ENCODE measurements at places on chromosomes 7 and 10.

GRCh38 chr7:80634505-80634904 is 3.9 kb upstream of the CD36 start:
- no peak for DNase-seq

GRCh38 chr10:128418819-128419218 is 292.6 kb upstream of the MKI67 start:
- no peak for DNase-seq

DNA sequence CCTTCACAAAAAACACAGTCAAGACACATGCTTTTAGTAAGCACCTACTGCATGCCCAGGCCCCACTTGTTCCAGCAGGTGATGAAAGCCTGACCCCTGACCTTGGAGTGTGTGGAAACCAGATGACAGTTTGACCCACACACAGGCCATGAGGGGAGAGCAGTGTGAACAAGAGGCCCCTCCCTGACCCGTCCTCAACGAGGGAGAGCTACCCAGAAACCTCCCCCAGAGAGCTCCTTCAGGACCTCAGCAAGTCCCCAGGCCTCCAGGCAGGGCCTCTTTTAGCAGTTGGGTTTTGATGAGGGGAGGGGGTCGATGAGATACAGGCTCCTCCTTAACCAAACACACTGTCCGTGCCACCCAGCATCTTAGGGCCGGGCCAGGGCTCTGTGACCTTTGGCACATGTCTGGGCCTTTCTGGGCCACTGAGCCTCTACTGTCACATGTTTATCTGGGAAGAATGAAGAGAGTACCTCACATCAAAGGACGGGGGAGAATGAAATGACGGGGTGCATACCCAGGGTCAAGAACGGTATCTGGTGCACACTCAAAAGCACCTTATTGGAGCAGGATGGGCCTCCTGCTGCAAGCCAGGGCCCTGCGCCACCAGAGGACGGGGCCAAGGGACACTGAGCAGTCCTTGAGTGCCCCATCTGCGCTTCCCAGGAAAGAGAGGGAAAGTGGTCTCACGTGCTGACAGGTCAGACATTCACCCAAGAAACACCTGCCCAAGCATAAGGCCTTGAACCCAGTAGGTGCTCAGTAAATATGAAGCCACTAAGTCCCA is 202.6 kb upstream of the ZMIZ1 start:
- no peak for DNase-seq

- DNase-seq: no peak
Observed at GRCh38 chr10:102813734-102814452, 23.3 kb downstream of the CYP17A1 start.

DNA sequence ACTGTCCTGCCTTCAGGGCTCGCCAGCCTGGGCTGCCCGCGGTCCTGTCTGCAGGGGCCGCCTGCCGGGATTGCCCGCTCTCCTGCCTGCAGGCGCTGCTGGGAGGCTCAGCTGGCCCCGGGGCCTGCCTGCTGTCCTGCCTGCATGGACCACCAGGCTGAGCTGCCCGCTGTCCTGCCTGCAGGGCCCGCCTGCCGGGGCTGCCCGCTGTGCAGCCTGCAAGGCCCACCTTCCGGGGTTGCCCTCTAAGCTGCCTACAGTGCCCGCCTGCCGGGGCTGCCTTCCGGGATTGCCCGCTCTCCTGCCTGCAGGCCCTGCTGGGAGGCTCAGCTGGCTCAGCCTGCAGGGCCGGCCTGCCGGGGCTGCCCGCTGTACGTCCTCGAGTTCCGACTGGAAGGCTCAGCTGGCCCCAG is 164.4 kb downstream of the GLRX3 start:
- no peak for DNase-seq

- no peak for DNase-seq
Observed at GRCh38 chr7:135858379-135858778, 109.8 kb upstream of the FAM180A start.

DNA sequence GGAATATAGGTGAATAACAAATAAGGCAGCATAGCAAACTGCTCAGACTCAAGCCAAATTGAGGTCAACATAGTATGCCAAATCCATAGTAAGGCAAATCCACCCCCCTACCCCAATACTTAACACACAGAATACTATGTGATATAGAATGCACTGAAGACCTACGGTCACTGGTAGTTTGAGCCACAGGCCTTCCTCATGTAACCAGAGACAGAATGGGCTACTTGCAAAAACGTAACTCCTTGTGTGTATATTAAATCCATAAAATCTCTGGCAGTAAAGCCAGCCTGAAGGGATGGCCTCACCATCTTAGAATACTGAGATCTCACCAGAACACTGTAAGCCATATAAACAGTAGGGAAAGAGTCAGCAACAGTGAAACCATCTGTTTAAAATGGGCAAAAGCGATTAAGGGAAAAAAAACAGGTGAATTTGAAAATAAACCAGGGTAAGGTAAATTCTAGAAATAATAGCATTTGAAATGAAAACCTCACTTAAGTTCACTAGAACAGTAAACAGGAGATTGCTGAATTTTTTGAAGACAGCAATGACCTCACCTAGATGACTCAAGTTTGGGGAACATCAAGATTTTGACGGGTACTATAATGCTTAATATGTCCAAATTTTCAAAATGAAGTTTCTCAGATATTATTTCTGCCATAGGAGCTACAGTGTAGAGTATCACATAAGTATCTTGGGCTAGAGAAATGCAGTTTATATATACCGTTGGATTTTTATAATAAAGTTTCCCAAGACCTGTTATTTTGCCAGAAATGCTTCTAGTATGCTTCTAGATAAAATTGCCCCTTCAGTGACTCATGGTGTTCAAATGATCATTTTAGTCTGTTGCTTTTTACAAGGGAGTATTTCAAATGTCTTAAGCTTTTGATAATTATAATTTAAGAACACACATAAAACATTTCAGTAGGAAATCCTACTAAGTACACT is 13.9 kb downstream of the HNRNPA2B1 start:
- no peak for DNase-seq

- no peak for DNase-seq
Observed at GRCh38 chr10:100119726-100120125, 38.1 kb upstream of the CPN1 start.

- DNase-seq: no peak
Observed at GRCh38 chr7:34761627-34762026, 103.6 kb downstream of the NPSR1 start.

DNA sequence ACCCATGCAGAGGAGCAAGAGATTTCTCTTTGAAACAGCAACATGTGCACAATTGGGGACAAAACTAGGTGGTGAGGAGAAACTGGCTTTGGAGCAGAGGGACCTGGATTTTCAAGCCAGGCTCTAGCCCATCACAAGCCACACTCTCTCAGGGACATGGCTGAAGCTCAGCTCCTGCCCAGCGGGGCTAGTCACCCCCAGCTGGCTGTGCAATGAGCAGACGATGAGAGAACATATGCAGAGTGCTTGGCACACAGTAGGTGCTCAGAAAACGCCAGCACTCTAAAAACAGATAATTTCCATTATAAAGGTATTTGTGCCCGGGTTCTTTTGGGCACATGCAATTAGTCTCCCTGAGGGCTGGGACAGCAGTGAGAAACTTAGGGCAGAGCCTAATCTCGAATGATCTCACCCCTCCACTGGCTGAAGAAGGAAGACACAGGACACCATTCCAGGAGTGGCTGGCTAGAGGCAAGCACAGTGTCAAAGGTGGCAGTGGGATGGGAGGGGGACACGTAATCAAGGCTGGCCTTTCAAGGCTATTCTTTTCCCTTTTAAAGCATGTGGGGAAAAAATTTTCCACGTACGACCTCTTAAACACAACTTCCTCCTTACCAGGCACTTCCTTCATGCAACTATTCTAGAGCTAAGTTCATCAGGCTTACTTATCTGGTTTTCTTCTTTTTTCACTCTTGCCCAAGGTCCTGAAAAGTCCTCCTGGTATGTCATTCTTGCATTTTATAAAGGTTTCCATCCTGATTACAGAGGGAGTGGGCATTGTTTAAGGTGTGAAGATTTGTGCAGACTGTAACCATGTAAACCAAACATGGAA is 15.1 kb downstream of the FAM53B start:
- DNase-seq: no peak

DNA sequence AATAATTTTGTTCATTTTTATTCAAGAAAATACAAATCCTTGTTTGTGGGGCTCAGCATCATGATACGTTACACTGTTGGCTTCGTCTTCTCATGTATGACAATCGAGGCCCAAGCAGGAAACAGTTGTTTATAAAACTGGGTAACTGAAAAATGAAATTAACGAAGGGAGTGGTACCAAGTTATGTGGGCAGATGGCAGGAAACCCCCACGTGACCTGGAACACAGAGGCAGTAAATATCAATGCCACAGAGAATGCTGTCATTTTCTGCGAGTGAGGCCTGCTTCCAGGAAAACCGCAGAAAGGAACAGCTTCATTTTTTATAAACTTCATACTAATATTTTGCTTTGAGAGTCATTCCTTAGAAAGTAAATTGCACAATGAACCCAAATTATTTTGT is 201.0 kb upstream of the ADARB2 start:
- no peak for DNase-seq

DNA sequence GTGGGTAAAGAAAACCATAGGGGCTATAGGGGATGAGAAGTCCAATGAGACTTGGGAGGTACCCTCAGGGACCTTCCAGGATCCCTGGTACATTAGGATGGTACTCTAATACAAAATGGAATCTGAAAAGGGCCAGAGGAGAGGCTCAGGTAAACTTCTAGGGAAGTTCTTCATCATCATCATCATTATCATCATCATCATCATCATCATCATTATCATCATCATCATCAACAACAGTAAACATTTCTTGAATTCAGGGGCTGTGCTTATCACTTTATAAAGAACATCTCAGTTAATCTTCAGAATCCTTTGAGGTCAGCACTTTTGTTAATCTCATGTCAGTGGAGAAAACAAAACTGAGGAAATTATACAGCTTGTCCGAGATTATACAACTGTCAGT is 50.1 kb downstream of the PLPP4 start:
- no peak for DNase-seq

GRCh38 chr10:91033324-91033950 is 112.5 kb upstream of the ANKRD1 start:
- no peak for DNase-seq

DNA sequence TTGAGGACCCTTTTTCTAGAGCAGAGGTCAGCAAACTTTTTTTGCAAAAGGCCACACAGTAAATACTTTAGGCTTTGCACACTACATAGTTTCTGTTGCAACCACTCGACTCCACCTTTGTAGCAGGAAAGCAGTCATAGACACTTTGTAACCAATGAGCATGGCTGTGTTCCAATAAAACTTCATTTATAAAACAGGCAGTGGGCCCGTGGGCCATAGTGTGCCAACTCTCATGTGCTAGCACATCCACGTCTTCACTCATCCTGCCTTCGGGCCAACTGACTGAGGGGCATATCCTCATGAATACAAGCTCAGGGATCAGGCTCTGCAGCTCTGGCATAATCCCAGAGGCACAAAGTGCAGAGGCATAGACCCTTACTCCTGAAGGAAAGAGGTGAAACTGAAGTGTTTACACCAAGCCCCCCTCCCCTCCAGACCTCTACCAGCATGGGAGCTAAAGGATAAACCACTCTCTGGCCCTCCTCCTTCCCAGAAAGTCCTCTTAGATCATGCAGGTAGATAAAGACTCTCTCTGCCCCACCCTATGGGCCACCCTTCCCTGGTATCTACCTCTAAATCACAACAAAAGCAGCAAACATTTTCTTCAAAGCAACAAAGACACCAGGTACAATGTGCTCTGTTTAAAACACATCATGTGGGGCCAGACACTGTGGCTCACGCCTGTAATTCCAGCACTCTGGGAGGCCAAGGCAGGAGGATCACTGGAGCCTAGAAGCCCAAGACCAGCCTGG is 71.0 kb downstream of the DLG5 start:
- no peak for DNase-seq

DNA sequence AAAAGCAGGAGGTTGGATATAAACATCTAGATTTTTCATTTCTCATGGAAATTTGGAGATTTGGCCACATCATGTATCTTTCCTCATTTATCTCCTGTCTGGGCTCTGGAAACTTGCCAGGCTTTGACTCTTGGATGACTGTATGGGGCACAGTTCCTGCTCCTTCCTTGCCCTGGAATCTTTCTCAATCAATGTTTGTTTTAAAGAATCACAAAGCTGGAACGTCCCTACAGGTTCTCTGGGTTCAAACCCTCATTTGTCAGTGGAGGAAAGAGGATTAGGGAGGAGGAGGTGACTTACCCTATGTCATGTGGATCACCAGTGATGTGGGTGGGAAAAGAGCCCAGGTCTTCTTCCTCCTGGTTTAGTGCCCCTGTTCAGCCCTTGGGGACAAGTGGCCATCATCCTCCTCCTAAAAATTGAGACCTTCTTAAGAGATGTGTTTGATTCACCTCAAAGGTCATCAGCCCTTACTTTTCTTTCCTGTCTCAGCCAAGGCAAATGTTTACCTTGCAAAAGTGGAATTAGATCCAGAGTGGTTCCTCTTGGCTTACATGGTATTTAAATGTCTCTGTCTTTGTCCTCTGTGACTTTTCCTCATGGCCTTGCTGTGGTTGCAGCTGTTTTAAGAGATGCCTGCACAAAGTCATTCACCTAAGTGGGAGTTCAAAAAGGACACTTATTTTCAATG is 38.8 kb upstream of the PDZD8 start:
- no peak for DNase-seq

GRCh38 chr7:81562581-81562980 is 207.3 kb downstream of the HGF start:
- DNase-seq: no peak

DNA sequence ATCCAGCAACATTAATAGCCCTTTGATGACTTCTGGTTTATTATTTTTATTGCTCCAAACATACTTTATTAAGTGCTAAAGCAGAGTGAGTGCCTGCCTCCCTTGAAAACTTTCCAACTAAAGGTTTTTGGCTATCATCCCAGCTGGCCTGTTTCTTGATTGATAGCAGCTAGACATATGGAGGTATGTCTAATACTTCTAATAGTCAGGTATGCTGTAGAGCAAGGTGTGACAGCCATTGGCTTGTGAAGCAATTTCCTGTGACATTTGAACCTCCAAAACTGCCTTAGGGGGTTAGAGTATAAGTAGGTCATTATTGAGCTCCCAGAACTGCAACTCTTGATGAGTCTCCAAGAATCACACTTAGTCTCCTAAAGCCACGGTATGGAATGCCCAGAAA is 55.8 kb downstream of the LOXL4 start:
- no peak for DNase-seq

DNA sequence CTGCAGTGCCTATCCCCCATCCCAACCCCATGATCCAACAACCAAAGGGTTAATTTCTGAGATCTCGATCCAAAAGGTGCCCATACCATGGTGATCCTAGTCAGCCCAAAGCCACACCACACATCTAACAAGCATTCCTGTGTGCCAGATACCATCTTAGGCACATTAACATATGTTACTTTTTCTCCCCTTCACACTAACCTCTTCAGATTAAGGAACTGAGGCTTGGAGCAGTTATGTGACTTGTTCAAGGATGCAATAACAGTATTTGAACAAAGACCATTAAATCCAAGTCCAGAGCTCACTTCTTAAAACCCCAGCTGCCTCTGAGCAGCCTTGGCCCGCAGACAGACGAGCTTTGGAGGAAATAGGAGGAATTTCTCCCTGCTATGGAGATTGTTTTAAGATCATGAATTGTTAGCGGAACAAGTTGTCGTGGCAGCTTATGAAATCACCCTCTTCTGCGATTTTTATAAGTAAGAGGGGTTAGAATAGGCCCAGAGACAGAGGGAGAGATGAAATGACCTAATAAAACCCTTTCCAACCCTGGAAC is 327.2 kb downstream of the KCNMA1 start:
- no peak for DNase-seq

- DNase-seq: no peak
Observed at GRCh38 chr7:151810441-151811232, 66.3 kb downstream of the PRKAG2 start.

Data from right renal cortex interstitium (tissue), 3 donors.